ENCODE measurements at places on chromosomes 16 and 17.

GRCh38 chr16:77133706-77134105 is 57.3 kb upstream of the MON1B start:
- DNase-seq, result no peak
- no peaks in the 10 kb centered on the region for H3K36me3 ChIP-seq
- no peaks in the 10 kb centered on the region for H3K27me3 ChIP-seq
- no peak overlapping the region for H3K27ac ChIP-seq

- no peaks in the 10 kb centered on the region for H3K36me3 ChIP-seq
- peaks cover 3% of the 10 kb centered on the region for H3K27me3 ChIP-seq
- H3K27ac ChIP-seq, result no peak overlapping the region
- no peak for DNase-seq
- H3K4me3 ChIP-seq, result no peak overlapping the region
Measured at GRCh38 chr16:9195287-9195686, 103.8 kb downstream of the HAPSTR1 start.

DNA sequence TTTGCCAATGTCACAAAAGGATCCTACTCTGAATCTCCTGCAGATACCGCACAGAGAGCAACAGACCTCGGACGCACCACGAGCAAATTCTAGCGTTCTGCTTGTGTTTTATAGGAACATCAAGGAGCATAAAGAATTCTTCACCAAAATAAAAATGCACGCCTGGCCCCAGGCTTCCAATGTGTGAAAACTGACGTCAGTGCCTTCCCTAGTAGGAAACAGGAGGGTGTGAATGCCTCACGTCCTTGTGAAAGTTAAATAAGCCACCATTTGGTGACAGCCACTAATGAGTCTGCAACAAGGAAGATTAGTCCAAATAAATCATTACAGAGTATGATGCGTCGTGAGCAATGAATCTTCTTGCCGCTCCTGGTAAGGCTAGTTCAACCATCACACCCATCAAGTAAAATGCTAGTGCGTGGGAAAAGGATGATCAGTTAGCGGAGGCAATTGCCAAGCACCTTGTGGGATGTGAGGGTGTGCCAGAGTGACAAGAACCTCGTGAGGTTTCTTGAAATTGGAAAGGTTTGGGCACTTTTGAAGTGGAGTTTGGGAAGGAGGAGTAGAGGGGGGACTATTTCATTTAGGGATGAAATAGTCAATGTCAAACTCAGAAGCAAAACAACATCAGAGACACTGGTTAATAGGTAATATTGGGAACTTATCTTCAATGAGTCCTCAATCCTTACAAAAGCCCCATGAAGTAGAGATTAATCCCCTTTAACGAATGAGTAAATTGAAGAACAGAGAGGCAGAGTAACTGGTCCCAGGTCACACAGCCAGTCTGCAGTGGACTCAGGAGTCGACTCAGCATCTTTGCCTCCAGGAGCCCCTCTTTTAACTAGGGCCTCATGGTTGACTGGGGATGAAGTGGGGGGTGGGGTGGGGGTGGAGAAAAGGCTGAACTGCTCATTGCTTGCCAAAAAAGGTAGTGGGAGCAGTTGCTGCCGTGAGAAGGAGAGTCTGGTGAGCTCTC is 238.8 kb downstream of the SLC39A11 start:
- H3K4me1 ChIP-seq, result no peaks in the 10 kb centered on the region
- DNase-seq, result no peak
- no peak overlapping the region for H3K4me3 ChIP-seq
- no peaks in the 10 kb centered on the region for H3K27me3 ChIP-seq
- H3K27ac ChIP-seq, result no peak overlapping the region

- H3K36me3 ChIP-seq, result peaks cover 94% of the 10 kb centered on the region
- peaks cover 24% of the 10 kb centered on the region for H3K4me1 ChIP-seq
- DNase-seq, result no peak
Measured at GRCh38 chr17:50141745-50142110, 8.7 kb downstream of the PPP1R9B start.

GRCh38 chr17:82126556-82127314 is 28.7 kb upstream of the FASN start:
- H3K27me3 ChIP-seq, result no peaks in the 10 kb centered on the region
- H3K36me3 ChIP-seq, result peaks cover 12% of the 10 kb centered on the region
- H3K4me3 ChIP-seq, result no peak overlapping the region
- no peak for DNase-seq
- no peak overlapping the region for H3K27ac ChIP-seq
- H3K4me1 ChIP-seq, result no peaks in the 10 kb centered on the region

GRCh38 chr17:81539961-81540675 is 11.9 kb downstream of the FSCN2 start:
- H3K4me1 ChIP-seq, result peaks cover 14% of the 10 kb centered on the region
- no peak overlapping the region for H3K27ac ChIP-seq
- H3K36me3 ChIP-seq, result peaks cover 30% of the 10 kb centered on the region
- peaks cover 15% of the 10 kb centered on the region for H3K27me3 ChIP-seq
- H3K4me3 ChIP-seq, result no peak overlapping the region
- no peak for DNase-seq

DNA sequence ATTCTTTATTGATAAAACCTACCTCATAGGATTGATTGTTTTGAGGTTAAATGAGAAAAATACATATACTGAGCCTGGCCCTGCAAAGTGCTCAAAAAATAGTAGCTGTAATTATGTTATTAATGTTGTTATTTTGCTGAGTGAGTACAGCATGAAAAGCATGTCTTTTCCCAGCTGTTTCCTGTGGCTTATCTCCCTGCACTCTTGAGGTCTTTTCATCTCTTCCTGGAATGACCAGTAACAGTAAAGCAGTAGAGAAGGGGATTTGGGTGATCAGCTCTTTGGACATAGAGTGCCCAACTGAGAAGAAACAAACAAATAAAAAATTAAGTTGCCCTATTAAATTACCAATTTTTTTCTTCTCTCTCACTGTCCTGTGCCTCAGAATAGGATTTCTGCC is 53.7 kb downstream of the NFAT5 start:
- no peaks in the 10 kb centered on the region for H3K36me3 ChIP-seq
- no peak overlapping the region for H3K27ac ChIP-seq
- no peaks in the 10 kb centered on the region for H3K27me3 ChIP-seq
- DNase-seq, result no peak

DNA sequence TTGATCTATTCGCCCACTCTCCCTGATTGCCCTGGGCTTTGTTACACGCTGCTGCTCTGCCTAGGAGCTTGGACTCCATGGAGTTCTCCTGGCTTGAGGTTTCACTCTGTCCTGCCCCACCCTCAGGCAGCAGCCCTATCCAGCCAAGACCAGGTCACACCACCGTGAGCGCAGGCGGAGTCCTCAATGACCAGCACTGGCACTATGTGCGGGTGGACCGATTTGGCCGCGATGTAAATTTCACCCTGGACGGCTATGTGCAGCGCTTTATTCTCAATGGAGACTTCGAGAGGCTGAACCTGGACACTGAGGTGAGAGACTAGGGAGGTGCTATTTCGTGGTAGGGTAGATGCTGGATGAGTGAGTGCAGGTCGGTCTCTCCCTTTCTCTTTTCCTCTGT is 3.5 kb downstream of the CNTNAP1 start:
- peaks cover 39% of the 10 kb centered on the region for H3K36me3 ChIP-seq
- peaks cover 34% of the 10 kb centered on the region for H3K4me1 ChIP-seq
- no peak for DNase-seq
- H3K4me3 ChIP-seq, result no peak overlapping the region

DNA sequence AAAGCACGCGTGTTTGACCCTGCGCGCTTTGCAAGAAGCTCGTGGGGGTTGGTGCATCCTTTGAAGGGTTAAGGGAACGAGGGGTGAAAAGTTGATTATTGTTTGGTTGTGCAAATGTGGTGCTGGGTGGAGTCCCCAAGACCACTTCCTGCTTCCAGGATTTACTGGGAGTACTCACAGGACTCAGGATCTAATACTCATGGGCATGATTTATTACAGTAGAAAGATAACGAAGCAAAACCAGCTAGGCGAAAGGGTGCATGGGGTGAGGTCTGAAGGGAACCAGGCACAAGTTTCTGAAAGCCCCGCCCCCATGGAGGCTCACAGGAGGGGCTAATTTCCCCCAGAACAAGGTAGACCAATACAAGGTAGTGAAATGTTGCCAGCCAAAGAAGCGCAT is 58.8 kb downstream of the RPTOR start:
- H3K36me3 ChIP-seq, result no peaks in the 10 kb centered on the region
- H3K27ac ChIP-seq, result no peak overlapping the region
- H3K27me3 ChIP-seq, result no peaks in the 10 kb centered on the region
- H3K4me1 ChIP-seq, result no peaks in the 10 kb centered on the region
- no peak for DNase-seq

GRCh38 chr17:78641243-78641642 is 64.0 kb upstream of the DNAH17 start:
- H3K27ac ChIP-seq, result no peak overlapping the region
- DNase-seq, result no peak
- peaks cover 10% of the 10 kb centered on the region for H3K4me1 ChIP-seq
- no peaks in the 10 kb centered on the region for H3K27me3 ChIP-seq
- no peak overlapping the region for H3K4me3 ChIP-seq
- H3K36me3 ChIP-seq, result no peaks in the 10 kb centered on the region

DNA sequence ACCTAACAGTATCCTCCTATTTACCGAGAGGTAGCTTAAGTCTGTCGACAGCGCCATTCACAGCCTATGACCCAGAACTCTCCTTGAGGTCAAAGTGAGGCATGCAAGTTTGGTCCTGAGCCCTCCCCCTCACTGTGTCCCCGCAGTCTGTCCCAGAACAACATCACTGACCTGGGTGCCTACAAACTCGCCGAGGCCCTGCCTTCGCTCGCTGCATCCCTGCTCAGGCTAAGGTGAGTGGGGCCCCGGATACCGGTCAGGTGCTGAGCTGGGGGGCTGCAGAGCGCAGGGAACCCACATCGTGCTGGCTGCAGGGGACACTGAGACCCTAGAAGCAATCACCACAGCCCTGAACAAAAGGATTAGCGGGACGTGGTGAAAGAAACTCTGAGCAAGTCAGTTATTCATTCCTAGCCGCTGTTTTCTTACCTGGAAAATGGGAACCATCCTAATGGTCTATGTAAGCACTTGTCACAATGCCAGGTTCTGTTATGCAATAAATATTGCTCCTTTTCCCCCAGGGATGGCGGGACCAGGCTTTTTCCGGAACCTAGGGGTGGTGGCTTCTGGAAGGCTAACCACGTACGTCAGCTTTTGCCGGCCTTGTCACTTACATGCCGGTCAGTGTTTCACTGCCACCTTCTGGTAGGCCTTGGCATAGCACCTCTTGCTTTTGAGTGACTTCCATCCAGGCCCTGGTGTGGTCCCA is 23.8 kb downstream of the DEXI start:
- no peaks in the 10 kb centered on the region for H3K36me3 ChIP-seq
- H3K27ac ChIP-seq, result peak overlapping the region; percentile 52
- H3K4me1 ChIP-seq, result peaks cover 36% of the 10 kb centered on the region
- no peak overlapping the region for H3K4me3 ChIP-seq
- H3K27me3 ChIP-seq, result no peaks in the 10 kb centered on the region
- peak; percentile 99 for DNase-seq

- H3K27me3 ChIP-seq, result no peaks in the 10 kb centered on the region
- H3K4me1 ChIP-seq, result no peaks in the 10 kb centered on the region
- H3K4me3 ChIP-seq, result no peak overlapping the region
- no peak for DNase-seq
Measured at GRCh38 chr17:41968676-41969075, 2.1 kb downstream of the CNP start.

DNA sequence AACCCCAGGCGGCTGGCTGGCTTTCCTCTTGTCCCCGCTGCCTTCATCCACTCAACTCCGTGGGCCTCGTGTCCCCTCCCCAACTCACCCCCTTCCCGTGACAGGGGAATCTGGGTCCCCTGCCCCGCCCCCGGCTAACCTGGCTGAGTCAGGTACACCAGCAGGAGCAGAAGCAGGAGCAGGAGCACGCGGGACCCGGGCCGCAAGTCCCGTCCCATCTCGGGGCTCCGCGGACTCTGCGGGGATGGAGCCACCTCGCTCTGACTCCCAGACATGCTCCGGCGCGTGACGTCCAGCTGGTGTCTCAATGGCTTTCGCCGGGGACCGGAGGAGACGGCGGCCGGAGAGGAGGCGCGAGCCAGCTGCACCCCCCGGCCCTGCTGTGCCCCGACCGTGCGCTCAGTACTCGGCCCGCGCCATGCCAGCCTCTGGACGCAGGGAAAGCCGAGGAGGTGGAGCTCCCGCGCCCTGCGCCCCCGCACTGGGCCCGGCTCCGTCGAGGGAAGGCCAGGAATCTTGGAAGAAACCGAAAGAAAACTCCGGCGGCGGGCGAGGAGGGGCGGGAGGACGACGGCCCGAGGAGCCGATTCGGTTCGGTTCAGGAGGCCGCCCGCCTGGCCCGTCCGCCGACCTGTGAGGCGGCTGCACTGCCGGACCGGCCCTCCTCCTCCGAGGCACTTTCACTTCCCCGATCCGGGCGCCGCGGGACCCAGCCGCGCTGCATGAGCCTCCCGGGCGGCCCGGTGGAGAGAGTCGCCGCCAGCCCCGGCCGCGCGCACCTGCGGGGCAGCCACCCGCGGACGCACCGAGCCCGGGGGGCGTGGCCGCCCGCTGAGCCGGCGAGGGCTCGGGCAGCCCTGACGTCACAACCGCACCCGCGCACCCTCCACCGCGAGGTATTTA is at the start of the genes CXCL16 and ZMYND15:
CXCL16 (minus strand) TSS at position 807 of the 903 bp plus-strand sequence; CDS start at position 218, 589 bp downstream.
ZMYND15 (plus strand) TSS at position 712 of the 903 bp plus-strand sequence. CDS start 716 bp downstream, outside the sequence.
- peak within 1 kb of the TSS; percentile 68 for H3K4me3 ChIP-seq
- peaks cover 14% of the 10 kb centered on the region for H3K4me1 ChIP-seq
- H3K36me3 ChIP-seq, result peaks cover 9% of the 10 kb centered on the region
- peak within 1 kb of the TSS; percentile 66 for H3K27ac ChIP-seq

GRCh38 chr17:63431939-63432804 is 13.9 kb downstream of the CYB561 start:
- H3K4me1 ChIP-seq, result peaks cover 28% of the 10 kb centered on the region
- H3K36me3 ChIP-seq, result no peaks in the 10 kb centered on the region
- peaks cover 15% of the 10 kb centered on the region for H3K27me3 ChIP-seq
- H3K4me3 ChIP-seq, result no peak overlapping the region

- no peak overlapping the region for H3K4me3 ChIP-seq
- no peak for DNase-seq
- H3K4me1 ChIP-seq, result peaks cover 6% of the 10 kb centered on the region
- H3K27ac ChIP-seq, result no peak overlapping the region
- no peaks in the 10 kb centered on the region for H3K36me3 ChIP-seq
- H3K27me3 ChIP-seq, result no peaks in the 10 kb centered on the region
Measured at GRCh38 chr16:64865069-64865696, 256.7 kb downstream of the CDH11 start.

GRCh38 chr16:35687781-35688180 is 2228.4 kb downstream of the TP53TG3F start:
- H3K4me1 ChIP-seq, result no peaks in the 10 kb centered on the region
- H3K27ac ChIP-seq, result no peak overlapping the region
- no peak for DNase-seq
- no peaks in the 10 kb centered on the region for H3K36me3 ChIP-seq
- no peak overlapping the region for H3K4me3 ChIP-seq
